ENCODE measurements at places on chromosomes 2 and 18.
A peak's percentile ranks its signal among the peaks of the same experiment; 100 is the strongest.

DNA sequence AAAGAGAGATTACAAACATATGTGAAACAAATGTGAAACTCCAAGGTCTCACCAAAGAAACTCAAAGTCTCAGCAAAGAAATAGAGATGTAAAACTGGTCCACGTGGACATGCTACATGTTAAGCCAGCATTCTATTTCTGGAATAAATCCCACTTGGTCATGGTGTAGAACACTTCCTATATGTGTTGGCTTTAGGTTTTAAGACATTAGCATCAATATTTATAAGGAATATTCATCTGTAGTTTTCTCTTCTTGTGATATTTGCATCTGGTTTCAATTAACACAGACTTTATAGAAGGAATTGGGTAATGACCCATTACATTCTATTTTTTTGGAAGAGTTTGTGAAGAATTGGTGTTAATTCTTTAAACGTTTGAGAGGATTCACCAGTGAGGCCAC, 133.1 kb downstream of the COPS8 start:
- DNase-seq, result no peak

DNA sequence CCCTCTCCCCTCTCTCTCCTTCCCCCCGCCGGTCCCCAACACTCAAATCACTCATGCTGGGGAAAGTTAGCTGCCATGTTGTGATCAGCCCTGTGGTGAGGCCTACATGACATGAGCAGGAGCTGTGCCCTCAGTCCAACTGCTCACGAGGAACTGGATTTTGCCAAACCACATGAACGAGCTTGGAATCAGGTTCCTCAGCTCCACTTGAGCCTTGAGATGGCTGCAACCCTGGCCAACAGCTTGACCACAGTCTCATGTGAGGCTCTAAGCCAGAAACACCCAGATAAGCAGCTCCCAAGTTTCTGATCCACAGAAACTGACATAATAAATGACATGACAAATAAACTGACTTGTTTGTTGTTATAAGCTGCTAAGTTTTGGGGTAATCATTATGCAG, 38.4 kb downstream of the ARL4C start:
- DNase-seq, result peak; percentile 11

DNA sequence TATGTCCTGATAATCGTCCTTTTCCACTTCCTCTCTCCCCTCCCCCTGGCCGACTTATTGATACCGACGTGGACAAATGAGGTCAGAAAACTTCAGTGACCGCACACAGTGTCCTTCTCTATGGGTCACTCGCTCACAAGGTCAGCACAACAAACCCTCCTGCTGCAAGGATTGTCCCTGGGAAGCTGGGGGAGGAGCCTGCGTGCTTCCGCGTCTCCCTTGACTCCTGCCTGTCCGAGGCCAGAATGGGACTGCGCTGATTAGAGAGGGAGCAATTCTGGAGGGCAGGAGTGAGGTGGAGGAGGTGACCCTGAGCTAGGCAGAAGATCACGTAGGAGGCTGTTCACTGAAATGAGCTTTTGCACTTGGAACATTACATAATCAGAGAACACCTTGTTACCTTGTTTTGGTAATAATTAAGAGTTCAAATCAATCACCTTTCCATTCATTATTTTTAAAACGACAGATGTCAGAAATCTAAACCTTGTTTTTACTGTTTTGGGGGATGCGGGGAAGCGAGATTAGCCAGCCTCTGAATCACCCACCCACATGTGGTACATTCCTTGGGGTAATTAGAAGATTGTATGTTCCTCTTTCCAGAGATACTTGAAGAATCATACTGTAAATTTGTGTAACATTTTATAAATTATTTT, 70.6 kb downstream of the CTAGE1 start:
- DNase-seq, result no peak

DNA sequence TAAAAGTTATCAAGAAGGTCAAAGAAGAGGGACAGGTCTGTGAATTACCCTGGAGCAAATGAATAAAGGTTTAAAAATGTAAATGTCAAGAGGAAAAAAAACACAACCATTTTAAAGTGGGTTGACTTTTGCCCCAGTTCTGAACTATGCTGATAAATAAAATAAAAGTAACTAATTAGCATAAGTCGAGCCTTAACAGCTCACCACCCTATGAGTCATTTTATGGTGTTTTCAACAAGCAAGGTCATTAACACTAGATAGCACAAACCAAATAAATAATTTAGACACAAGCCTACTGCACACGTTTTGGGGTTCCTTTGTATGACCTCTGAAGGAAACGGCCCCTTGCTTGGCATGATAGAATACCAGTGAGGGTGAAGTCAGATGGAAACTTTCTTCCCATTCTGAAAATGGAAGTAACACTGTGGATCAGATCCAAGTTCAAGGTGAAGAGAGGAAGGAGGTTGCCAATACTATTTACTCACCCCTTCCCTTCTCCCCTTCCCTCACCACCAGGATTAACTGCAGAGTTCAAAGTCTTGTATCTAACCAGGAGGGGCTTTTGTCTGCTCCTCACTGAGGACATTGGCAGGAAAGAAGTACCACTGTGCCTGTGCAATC, 380.0 kb upstream of the ACVR2A start:
- no peak for DNase-seq

GRCh38 chr2:12767996-12768624, 51.4 kb downstream of the TRIB2 start:
- no peak for DNase-seq

GRCh38 chr2:117091041-117091837, 723.3 kb upstream of the DDX18 start:
- DNase-seq, result no peak

DNA sequence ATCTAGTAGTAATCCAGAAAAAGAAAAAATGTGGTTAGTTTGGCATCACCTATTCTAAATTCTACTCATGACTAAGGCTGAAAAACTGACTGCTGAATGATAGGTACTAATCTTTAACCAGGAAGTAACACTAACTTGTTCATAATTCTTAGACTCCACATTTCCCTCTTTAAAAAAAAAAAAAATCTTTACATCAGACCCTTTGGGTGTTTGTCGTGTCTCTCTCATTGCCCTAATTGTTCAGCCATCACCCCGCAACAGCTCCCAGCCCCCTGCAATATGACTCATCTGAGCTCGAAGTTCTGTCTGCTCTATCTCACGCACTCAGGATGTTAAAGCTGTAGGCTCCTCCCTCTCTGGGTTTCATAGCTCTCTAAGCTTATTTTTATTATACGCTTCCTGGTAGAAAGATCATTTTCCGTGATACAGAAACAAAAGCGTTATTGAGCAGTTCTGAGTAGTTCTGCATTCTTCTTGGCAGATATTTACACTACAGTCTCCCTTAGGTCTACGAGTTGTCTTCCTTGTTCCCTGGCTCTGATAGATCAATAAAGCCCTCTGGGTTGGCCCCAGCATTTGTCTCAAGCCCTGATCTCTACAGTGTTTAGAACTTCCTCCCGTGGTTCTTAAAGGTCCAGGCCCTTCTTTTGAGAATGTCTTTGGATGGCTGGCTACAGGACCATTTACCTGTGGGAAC, 95.6 kb downstream of the TNFRSF11A start:
- peak; percentile 63 for DNase-seq

DNA sequence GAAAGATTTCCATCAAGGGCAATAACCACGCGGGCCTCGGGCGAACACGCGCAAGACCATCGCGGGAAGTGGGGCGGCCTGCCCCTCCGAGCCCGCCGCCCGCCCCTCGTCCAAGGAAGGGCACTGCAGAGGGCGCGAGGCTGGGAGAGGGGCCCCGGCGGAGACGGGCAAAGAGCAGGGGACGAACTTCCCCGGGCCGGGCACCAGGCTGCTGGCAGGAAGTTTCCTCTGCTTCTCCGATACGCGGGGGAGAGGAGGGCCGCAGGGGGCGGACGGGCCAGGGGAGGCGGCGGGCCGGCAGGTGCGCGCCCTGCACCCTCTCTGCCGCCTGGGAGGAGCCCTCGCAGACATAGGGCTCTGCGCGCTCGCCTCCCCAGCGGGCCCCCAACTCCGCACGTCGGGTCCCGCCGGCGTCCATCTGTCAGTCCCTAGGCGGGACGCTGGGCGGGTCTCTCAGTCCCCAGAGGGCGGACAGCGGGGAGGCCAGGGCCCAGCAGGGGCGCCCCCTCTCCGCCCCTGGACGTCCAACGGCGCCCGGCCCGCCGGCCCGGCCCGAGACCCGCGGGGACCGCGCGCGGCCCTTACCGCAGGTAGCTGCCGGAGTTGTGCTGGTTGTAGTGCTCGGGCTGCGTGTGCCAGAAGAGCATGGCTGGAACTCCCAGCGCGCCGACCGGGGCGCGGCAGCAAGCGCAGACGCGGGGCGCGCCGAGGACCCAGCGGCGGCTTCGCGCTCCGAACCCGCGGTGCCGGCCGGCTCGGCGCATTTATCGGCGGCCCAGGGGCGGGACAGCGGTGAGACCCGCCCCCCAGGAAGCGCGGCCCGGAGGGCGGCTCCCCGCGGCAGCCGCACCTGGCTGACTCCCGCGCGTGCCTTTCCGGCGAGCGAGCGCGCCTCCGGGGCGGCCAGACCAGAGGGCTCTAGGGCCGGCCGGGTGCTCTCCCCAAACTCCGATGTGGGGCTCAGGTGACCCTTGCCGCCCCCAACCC, at the start of gene TFCP2L1:
Gene TFCP2L1 (minus strand): TSS at position 740 of the 987 bp plus-strand sequence. CDS start 93 bp downstream, at position 647.
- DNase-seq, result no peak

DNA sequence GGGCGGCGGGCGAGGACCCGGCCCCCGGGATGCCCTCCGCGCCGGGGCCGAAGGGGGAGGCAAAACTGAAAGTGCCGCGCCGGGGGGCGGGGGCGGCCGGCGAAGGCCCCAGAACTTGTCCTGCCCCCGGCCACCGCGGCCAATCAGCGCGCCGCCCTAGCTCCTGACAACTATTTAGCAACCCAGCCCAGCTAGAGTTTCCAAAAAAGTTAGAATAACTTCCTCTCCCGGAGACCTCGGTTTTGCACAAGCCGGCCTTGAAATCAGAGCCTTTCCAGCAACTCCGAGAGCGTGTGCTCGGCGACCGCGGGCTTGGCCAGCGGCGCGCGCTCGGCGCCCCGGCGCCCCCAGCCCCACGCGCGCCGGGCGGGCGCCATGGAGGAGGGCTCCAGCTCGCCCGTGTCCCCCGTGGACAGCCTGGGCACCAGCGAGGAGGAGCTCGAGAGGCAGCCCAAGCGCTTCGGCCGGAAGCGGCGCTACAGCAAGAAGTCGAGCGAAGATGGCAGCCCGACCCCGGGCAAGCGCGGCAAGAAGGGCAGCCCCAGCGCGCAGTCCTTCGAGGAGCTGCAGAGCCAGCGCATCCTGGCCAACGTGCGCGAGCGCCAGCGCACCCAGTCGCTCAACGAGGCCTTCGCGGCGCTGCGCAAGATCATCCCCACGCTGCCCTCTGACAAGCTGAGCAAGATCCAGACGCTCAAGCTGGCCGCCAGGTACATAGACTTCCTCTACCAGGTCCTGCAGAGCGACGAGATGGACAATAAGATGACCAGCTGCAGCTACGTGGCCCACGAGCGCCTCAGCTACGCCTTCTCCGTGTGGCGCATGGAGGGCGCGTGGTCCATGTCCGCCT, at the start of gene TWIST2:
Gene TWIST2 (plus strand): TSS at position 245 of the 850 bp plus-strand sequence. CDS start 131 bp downstream, at position 376.
- DNase-seq, result no peak

All from activated T-cell treated with anti-CD3 and anti-CD28 coated beads, Interleukin-2, amount 50 U/mL, for 1 hour (primary cell).